ENCODE measurements at places on chromosomes 2 and 18.
A peak's percentile ranks its signal among the peaks of the same experiment; 100 is the strongest.

DNA sequence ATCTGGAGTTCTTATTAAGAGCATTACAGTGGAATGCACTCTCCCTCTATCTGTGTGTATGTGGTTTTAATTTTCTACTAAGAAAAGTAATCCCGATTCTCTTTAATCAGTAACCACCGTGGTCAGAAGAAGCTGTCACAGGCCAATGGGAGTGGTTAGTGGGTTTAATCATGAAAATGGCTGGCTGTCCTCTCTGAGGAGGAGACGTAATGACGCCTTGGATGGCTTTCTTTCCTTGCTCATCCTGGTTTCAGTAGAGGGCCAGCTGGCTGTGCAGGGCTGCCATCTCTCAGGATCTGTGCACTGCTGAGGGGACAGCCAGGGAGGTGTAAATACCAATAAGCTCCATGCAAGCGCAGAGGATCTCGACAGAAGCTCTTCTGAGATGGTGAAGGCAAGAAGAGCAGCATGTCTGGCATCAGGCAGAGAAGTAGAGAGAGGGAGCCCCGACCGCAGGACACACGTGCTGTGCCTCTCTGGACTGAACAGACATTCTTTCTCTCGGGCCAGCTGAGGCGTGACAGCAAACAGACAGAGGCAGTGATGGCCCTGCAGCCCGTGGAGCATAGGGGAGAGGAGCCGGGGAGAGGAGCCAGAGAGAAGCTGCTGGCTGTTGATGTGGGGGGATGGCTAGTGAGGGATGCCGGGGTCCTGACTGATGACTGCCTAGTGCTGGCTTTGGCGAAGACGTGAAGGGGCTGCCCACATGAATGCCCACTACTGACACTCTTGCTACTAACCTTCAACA, 65.1 kb upstream of the DAPL1 start:
- no peak for DNase-seq

GRCh38 chr2:205235434-205235833, 446.9 kb upstream of the NRP2 start:
- DNase-seq = peak; percentile 6

DNA sequence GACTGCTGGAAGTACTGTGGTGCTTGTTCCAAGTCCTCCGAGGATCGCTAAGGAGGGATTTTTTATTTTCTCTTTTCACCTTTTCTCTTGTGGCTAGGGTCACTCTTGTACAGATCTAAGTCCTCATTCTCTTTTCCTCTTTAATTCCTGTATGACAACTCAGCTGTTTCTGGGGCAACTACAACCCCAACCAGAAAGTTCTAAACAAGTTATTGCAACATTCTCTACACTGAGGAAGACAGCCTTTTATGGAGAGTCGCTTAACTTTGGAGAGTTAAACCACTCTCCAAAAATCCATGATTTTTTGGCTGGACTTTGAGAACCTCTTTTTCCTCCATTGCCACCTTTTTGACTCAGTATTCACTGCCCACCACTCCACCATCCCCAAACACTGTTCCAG, 74.0 kb upstream of the SESTD1 start:
- no peak for DNase-seq

DNA sequence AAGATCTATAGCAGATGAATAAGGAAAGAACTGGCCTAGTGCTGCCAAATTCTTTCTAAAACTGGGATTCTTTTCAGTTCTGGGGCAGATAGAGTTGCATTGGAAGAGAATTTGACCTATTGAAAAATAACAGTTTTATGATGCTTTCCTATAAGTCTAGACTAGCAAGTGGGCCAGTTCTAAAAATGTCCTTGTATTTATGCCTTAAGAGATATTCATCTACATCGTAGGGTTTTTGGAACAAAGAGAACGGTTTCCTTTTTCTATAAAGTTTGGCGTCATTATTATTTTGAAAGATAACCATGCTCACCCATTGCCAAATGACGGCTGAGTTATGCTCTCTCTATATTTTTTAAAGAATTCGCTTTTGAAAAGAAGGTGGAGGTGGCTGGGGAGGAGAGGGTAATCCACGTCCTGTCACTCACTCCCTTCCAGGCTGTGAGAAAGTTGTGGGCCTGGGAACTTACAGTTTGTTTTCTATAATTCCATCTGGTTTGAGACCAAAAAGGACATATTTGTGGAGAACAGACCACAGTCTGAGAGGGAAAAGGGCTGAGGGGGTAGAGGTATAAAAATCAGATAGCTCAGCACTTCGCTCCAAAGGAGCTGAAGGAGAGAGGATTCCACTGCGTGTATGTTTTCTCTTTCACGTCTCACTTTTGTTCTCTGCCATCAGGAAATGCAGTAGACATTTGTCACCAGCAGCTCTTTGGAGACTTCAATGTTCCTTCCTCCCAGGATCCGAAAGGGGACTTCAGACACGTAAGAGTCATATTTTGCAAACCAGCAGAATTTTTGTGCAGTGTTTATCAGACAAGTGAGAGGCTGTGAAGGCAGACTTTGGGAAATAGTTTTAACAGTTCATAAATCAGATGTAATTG, 281.9 kb upstream of the FN1 start:
- DNase-seq = no peak

GRCh38 chr2:236403125-236403524, 138.9 kb upstream of the ASB18 start:
- DNase-seq = no peak

DNA sequence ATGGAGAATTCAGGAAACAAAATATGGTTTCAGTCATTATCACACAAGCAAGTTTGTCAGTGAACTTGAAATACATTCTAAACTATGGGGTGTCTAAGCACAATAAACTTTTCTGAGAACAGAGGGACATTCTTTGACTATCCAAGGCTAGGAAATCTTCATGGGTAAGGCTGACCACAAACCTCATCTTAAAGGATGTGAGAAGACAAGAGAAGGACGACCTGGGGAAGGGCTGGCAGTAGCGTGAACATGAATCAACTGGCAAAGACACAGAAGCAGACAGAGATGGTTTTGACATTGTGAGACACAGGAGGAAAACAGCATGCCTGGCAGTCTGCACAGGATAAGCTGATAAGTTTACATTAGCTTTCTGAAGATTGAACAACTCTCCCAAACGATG, 752.4 kb upstream of the SLC8A1 start:
- DNase-seq = no peak

- peak; percentile 50 for DNase-seq
These were observed 192.4 kb downstream of the ZBTB7C start for GRCh38 chr18:48216639-48217257.

DNA sequence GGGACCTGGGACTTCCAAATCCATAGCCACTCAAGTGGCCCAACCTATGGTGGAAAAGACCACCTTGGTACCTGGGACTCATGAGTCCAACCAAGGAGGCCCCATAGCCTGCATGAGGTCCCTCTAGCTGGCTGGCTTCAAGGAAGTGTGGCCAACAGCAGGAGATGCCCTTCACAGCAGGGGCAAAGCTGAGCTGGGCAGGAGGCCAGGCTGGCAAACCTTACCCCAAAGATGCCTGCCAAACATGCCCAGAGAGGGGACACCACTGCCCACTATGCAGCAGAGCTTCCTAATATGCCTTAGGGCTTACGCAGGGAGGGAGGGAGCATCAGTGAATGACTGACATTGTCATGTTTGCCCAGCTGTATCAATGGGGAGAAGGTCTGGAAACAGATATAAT, 188.0 kb upstream of the GLI2 start:
- no peak for DNase-seq

- no peak for DNase-seq
These were observed 8.2 kb downstream of the ZFP36L2 start for GRCh38 chr2:43218155-43218701.

DNA sequence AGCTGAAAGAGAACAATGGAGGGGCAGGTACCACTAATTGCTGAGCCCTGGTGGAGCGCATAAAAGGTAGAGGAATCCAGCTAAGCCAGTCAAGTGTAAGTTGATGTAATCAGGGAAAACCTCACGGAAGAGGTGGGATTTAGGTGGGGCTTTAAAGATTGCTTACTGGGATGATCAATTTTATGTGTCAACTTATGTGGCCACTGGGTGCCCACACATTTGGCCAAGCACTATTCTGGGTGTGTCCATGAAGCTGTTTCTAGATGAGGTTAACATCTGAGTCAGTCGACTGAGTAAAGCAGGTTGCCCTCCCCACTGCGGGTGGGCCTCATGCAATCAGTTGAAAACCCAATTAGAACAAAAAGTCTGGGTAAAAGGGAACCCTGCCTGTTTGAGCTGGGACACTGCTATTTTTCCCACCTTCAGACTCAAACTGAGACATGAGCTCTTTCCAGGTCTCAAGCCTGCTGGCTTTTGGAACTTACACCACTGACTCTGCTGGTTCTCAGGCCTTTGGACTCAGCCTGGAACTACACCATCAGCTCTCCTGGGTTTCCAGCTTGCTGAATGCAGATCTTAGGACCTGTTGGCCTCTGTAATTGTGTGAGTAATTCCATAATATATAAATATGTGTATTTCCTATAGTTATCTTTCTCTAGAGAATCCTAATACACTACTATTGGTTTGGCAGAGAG, 67.3 kb downstream of the MYO5B start:
- DNase-seq = no peak

Data from H4 (cell line).